SK-N-SH treated with all-trans-retinoic acid at 6 μM for 48 hours (cell line): ENCODE measurements at places on chromosomes 6 and 20.

DNA sequence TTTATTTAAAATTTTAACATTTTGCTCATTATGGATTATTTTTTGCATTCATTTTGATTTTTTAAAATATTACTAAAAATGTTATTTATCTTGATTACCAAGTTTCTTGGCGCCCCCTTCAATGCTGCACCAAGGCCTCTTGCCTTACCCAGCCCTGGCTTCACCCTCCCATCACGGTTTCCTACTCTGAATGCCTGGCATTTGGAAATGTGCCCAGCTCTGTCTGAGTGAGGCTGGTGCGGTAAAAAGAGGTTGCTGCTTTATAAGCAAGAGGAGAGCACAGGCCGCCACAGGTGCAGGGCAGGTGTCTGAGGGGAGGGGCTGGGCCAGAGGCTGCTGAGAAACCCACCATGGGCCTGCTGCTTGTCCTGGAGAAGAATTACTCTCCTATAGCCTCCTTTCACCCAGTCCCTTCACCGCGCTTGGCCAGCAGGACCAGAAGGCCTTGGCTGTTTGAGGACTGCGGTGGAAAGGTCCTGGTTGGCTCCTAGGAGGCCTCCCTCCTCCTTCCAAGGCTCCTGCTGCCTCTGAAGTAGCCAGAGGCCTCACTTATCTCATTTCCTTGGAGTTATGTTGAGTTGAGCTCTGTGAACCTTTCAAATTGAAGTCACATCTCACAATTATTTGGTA lies 62.6 kb downstream of the BANF2 start:
- ATAC-seq: no peak

DNA sequence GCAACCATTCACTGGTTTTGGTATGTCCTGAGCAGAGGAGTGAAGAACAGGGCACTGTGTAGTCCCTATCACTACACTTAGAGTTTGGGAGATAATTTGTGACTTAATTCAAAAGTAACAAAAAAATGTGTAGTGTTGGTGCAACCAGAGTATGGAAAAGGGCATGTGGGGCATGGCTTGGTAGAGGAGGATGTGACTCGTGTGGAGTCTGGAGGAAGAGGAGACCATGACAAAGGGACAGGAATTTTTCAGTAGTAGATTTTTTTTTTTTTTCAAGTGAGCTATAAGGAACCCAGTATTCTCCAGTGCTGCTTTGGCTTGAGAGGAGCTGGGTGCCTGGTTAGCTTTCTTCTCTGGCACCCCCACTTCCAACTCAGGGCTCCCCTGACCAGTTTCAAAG lies 5.1 kb downstream of the MTRES1 start:
- ATAC-seq: no peak

- ATAC-seq: no peak
These were observed 162.0 kb upstream of the MLN start for GRCh38 chr6:33965766-33966165.

DNA sequence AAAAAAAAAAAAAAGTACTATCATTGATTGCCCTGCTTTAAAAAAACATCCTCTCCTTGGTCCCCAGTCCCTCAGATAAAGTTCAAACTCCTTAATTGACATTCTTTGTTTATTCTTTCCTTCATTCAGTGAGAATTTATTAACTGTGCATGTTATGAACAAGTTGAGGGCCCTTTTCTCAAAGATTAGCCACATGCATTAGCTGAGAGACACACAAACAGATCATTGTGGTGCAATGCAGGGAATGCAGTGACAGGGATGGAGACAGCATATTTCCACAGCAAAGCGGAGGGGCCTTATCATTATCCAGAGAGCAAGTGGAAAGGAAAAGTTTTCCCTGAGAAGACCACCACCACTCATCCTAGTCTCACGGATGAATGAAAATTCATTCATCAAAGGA lies 21.9 kb upstream of the IPCEF1 start:
- no peak for ATAC-seq

- ATAC-seq: no peak
These were observed 980.0 kb downstream of the EYS start for GRCh38 chr6:64727075-64727474.

- ATAC-seq: no peak
These were observed 570.0 kb downstream of the TBC1D32 start for GRCh38 chr6:120764312-120764711.

DNA sequence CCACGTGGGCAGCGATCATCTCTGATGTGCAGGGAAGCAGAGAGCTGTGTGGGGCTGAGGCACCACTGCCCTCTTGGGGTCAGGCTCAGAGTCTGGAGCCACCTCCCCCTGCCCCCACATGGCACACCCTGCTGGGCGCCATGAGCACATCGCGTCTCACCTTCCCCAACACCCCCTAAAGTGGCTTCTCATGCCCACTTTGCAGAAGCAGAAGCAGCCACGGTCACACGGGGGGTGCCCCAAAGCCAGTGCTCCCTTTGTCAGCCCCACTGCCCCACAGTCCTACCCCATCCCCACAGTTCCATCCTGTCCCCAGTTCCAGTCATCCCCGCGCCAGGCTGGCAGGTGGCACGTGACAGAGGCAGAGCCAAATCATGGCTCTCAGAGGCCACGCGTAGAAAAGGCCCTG lies 19.5 kb downstream of the SDCBP2 start:
- ATAC-seq: no peak

- ATAC-seq: no peak
These were observed 36.1 kb downstream of the NKX2-4 start for GRCh38 chr20:21361266-21361665.

GRCh38 chr6:45987856-45988255 lies 27.8 kb downstream of the CLIC5 start:
- no peak for ATAC-seq

DNA sequence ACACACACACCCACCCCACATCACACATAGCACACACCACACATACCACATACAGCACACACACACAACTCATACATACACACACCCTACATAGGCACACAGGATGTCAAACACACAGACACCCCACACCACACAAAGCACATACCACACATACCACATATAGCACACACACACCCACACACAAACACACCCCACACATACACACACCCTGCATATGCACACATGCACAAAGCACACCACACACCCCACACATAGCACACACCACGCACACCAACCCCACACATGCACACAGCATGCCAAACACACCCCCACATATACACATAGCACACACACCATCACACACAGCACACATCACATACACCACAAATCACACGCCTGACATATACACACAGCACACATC lies 79.1 kb downstream of the RAMACL start:
- ATAC-seq: no peak

DNA sequence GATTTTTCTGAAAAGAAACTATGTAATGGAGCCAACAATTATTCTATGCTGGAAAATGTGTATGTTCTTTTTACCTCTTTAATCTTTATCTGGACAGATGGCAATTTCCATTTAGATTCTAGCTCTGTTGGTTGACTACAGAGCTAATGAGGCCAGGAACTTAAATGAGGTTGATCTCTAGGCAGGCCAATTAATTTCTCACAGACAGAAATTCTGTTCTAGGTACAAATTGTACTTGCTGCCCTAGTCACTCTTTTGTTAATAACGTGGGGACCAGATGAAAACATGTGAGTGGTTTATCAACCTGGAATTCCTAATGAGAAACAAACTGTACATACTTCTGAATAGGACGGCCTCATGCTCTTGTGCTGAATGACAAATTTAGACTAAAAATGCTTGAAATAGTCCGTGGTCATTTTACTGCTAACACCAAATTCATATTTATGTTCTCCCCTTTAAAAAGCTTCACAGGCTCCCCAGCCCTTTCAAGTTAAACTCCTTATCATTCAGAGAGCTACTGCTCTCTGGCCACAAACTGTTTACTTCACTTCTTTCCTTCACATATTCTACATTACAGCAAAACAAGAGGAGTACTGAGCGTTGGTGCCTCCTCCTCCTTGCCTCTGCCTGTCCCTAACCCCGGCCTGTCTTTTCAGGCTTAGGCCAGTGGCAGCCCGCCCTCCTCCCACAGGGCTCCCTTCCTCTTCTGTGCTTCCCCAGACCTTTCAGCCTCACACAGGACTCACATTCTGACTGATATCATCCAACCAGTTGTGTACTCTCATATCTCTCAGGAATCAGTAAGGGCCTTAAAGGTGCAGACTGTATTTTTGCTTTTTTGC lies 41.4 kb downstream of the DTNBP1 start:
- peak; percentile 82 for ATAC-seq

DNA sequence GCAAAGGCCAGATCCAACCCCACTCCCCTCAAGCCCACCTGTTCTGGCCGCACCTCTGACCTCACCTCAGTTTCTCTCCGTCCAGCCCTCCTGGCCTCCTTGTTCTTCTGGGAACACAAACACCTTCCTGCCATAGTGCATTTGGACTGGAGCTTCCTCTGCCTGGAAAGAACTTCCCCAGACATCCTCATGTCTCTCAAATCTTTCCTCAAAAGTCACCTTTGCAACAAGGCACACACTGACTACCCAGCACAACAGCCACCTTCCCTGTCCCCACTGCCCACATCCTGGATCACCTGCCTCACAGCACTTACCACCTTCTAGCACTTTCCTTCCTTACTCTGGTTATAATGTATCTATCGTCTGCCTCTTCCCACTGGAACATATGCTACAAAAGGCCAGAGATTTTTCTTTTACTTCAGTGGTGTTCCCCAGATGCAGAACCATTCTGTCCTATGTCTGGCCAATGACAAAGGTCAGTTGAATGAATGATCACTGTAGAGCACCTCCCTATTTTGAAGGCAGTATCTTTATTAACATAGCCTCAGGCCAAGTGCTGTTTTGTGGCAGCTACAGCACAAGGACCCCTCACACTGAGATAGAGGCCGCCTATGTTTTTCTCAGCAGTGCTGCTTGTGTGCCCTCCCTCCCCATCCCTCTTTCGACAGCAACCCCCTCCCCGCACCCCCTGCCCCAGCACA lies 4.1 kb downstream of the HLA-B start:
- ATAC-seq: no peak

DNA sequence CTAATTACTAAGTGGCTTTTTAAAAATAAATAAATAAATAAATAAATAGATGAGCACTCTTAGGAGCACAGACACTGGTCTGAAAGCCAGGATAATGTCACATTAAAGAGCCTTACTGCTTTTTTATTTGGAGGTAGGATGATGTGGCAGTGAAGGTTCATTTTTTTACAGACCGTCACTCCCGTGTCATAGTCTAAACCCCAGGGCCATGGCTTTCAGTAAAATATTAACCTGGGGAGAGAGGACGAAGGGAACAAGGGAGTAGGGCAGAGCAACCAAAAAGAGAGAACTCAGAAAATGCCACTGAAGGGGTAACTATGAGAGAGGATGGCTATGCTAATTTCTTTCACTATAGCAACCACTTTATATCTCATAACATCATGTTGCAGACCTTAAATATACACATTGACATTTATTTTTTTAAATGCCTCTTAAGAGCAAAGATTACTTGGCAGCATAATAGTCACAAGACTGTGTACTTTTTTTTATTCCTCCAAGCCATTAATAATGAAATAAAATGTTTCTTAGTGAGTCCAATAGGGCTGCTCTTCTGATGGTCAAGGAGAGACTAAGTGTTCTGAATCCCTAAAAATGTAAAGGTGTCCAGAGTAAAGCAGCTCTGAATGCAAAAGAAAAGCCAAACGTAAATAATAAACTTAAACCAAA lies 100.9 kb upstream of the SIM1 start:
- no peak for ATAC-seq

GRCh38 chr6:29723262-29723665 lies at the start of gene HLA-F:
TSS of gene HLA-F (plus strand) at chr6:29723434. CDS start at chr6:29723464, 30 bp downstream.
- ATAC-seq: peak; percentile 100

DNA sequence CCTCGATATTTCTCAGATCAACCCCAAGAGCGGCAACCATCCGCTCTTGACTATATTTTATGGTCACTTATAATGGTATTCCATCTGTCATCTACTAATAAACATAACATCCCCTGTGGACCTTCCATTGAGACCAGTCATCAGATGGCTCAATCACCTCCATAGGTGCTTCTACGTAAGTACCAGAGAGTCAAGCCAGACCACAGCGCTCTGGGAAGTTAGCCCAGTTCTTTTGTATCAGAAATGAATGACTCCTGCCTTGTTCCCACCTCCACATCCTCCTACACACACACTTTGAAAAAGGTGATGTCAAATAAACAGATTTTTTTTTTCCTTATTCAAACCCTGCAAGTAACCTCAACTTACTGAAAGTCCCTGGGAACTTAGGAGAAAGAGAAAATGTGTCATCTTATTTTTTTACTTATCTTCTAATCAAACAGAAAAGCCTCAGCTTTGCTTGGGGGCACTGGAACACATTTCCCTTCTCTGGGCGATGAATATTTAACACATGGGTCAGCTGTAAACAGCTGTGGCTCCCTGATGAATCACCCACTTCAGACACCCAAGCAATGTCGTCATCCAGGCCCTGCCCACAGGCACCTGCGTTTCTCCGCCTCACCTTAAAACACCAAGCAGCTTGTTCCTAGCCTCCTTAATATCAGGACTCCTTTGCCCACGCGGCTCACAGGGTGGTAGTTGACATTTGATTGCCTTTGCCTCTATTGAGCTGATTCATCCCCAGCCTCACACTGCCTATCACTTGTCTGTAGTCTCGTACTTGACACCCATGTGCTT lies 121.4 kb upstream of the LY86 start:
- no peak for ATAC-seq

DNA sequence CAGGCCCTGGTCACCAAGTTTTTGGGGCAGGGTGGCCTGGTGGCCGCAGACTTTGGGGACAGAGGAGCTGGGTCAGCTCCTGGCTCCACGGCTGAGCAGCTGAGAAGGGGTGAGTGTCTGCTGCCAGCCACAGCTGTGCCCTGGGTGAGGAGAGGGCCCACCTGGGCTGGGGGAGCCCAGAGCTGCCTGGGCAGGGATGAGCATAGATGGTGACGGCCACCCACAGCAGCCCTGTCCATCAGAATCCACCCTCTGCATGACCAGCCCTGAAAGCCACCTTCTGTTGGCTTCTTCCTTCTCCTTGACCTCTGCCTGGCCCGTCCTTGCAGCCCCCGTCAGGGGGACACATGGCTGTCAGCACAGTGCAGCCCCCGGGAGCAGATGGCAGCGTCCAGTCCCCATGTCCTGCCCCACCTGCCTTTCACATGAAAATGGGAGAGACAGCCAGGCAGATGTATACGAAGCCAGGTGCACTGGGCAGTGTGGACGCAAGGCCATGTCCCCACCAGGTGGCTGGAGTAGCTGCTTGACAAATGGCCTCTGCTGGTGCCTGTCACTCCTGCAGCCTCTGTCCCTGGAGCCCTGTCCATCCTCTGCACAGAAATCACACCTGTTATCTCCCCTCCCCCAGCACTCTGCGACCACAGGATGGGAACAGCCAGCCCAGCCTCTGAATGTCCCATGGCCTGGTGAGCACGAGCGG lies 220.8 kb downstream of the PREX1 start:
- no peak for ATAC-seq
